Activated T-cell treated with anti-CD3 and anti-CD28 coated beads for 48 hours (primary cell): ENCODE measurements at places on chromosomes 2 and 18.

GRCh38 chr2:224134003-224134734, 95.1 kb upstream of the SERPINE2 start:
- DNase-seq: no peak

GRCh38 chr18:8040021-8040420, 472.9 kb downstream of the PTPRM start:
- no peak for DNase-seq

DNA sequence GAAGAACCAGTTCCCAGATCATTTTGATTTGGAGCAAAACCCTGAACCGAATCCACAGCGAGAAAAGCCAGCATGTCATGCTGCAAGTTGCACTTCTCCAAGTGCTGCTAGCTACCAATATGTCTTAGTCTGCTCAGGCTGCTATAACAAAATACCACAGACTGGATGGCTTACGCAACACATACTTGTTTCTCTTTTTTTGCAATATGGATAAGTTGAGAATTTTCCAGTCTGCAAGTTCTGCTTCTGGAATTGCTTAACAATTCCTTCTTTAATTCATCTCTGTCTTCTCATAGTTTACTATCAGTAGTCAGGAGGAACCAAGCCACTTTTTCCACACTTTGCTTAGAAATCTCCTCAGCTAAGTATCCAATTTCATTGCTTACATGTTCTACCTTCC, 105.9 kb upstream of the RBBP8 start:
- no peak for DNase-seq

GRCh38 chr2:174682007-174682577, 82.2 kb downstream of the CHRNA1 start:
- DNase-seq: peak; percentile 32

DNA sequence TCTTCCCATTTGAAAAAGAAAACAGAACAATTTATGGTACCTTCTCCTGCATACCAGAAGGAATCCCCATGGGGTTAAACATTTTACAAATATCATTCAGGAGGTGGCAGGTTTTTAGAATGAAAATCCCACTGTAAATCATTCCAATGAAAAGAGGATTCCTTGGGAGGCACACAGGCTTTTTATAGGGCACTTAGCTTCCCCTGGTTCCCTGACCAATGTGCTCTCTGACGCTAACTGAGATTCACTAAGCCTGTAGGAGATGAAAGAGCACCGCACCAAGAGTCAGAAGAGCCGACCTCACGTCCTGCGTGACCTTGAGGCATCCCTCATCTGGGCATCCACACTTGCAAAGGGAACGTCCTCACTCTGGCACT, 82.5 kb downstream of the CMPK2 start:
- DNase-seq: no peak

- DNase-seq: no peak
Observed at GRCh38 chr18:46787674-46788073, 30.8 kb upstream of the ST8SIA5 start.

DNA sequence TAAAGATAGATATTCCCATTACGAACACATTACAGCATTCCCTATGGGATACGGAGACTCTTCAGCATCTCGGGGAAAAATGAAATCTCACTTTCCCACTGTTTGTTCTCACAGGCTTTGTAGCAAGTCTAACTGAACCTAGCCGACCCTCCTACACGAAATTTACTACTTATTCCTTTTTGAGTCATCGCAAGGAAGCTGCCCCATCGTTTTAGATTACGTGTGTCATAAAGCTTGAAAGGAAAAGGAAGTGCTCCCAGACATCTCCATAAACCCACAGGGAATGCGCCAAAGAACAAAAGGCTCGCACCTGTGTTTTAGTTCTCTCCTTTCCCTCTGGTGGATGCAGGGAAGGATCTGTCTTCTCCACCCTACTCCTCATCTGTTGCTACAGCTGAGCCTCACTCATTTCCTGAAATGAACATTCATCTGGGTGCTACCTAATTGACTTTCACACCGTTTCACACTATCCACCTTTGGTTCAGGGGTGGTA, 76.2 kb upstream of the STK39 start:
- no peak for DNase-seq

- DNase-seq: no peak
Observed at GRCh38 chr2:85397925-85398331, 12.2 kb downstream of the CAPG start.

DNA sequence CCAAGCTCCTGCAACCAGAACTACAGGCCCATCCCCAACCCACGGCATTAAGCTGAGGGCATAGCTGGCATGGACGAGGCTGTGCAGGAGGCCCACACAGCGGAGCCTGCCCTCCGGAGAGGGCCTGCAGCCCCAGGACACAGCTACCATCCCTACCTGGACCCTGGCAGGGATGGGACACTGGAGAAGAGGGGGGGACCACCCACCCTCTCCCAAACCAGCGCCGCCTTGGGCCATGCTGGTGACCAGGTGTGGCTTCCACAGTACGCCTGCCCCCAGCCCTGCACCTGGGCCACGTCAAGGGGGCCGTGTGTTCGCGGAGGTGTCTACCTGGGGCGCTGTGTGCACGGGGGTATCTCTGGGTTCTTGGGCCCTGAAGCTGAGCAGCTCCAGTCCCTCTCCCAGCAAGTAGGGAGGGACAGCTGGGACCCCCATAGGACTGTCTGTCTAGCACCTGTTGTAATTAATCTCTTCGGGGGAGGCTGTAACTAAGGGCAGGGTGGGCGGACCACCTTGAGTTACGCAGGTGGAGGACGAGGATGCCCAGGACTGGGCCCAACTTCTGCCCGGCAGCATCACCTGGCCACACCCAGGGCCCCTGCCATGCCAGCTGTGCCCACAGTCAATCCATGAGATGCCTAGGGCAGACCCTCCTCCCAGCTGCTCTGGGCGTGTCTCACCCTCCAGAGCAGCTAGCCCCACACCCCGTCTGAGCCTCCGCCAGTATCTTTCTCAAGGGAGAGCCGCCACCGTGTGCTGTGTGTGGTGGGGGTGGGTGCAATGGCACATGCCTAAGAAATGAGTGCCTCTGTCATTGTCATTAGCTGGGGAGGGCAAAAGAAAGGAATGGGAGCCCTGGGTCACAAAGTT, 18.3 kb downstream of the HS6ST1 start:
- no peak for DNase-seq

GRCh38 chr2:128638341-128639119, 319.9 kb upstream of the HS6ST1 start:
- no peak for DNase-seq

DNA sequence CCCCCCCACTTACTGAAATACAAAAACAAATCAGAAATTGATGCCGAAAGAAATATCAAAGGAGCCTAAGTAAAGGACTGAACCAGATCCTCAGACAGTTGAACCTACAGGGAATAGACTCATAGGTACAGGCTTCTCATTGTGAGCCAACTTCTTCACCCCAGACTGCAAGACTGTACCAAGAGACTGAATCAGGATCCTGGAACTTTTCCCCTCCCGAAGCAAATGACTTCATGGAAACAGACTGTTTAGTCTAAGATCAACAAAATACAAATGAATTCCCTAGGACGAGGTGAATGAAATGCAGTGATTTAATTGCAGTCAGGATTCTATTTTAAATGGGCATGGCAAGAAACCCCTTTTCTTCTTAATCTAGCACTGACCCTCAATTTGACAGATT, 53.6 kb upstream of the RNF152 start:
- DNase-seq: no peak

- DNase-seq: no peak
Observed at GRCh38 chr2:236867441-236868260, 218.0 kb upstream of the COPS8 start.

DNA sequence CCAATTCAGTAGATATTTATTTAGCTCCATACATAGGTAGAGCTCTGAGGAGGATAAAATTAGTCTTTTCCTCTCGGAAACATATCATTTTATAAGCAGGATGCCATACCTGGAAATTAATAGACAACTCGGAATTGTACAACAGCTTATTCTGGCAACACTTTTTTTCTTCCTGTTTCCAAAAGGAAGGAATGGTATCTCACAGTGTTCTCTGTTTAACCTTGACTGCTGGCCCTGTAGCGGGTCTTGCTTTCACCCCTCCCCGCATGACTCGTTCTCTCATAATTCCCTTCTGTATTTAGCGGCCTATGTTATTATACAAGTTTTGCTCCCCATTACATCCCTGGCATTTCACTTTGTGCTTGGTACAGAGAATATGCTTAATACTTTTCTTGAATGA, 2.5 kb upstream of the KYNU start:
- no peak for DNase-seq

DNA sequence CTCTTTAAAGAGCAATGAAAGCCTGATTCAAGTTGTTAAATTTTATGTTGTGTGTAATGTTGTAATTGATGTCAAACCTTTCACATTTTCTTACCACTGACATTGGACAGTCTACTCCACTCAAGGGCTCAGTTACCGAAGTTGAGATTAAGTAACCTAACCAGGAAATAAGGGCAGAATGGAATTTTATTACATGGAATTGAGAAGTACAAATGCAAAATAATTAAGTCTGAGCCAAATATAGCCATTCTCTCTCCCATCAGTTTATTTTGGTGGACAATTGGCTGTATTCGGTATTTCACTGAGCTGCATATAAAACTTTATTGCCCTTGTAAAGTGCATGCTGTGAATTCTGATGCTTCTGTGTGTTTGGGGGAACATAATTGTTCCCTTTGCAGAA, 231.5 kb downstream of the TTC32 start:
- no peak for DNase-seq

DNA sequence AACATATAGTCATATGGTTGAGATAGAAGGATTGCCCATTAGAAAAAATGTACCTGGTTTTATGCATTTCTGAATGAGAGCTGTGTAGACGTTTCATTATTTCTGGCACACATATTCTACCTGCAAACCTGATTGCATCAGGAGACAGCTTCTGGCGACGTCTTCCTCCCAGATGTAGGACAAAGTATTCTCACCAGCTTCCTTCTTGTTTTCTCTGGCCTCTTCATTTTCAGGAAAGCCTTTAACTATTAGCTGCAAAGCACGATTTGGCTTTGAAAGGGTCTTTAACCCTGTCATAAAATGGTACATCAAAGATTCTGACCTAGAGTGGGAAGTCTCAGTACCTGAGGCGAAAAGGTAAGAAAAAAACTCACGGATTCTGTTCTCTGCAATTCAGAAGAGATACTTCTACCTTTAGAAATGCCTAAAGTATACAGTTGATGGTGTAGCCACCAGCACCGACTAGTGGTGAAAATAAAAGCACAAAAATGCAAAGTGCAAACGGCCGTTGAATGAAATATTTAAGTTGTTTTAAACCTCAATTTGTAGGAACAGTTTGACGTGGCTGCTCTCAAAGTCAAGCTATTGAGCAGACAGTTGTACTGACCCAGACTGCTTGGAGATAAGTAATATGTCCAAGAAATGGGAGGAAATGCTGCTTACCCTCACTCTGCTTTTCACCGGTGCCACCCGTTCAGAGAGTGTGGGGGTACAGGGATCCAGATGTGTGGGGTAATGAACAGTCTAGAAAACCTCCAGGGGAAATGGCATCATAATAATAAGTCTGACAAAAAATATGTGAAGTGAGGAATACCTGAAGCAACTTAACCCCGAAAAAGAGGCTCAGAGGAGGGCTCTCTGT, 20.2 kb downstream of the IL18RAP start:
- no peak for DNase-seq

DNA sequence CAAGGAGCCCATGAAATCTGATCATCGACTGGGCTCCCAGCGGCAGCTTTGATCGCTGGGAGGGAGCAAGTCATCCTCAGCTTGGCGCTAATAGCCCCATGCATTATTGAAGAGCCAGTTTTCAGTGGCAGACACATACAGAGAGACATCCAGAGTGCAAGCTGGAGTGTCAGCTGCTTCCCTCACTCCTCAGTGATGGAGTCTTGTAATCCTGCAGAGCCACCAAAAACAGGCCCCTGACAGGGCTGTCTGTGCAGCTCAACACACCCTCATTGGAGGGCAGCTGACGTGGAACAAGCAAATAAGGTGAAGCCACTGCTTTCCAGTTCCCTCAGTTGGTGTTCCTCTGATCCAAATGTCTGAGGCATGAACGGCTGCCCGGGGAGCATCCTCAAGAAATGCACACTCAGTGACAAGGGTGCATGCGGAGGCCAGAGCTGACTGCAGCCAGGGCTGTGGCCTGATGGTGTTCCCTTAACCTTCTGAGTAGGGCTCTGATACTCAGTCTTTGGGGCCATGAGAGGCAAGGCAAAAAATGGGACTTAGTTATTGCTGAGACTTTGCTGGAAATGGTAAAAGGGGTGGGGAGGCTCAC, 97.4 kb downstream of the RHOB start:
- DNase-seq: no peak

- DNase-seq: no peak
Observed at GRCh38 chr2:158761621-158762020, 33.5 kb upstream of the DAPL1 start.

DNA sequence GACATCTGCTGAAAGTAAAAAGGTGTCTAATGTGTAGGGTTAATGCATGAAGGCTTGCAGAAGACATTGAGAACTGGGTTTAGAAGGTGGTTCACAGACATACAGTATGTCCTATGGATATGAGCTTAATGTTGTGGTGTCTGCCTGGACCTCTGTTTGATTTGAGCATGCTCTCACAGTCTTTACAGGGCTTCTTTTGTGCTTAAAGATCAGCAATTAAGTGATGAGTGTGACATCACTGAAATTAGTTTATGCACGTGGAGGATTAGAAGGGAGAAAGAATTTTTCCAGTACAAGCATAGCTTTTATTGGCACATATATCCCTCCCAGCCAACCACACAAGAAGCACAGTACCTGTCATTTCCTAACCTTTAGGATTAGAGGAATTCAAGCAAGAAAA, 367.5 kb upstream of the RAB12 start:
- no peak for DNase-seq

DNA sequence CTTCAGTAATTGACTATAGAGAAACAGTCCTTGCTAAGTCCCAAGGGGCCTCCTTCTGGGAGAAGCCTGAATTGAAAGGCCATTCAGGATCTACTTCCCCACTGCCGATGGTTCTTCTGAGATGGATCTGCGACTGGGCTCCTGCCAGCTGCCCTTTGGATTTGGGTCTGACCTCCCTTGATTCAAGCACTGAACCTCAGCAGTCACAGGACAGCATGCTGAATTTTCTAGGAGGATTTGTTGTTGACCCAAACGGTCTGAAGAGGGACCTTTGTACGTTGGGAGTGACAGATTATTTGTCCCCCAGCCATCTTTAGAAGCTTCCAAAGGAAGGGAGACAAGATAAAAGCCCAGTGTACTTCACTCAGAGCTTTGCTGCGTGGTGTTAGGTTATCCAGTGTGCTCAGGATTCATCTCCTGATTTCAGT, 67.1 kb downstream of the NXPH2 start:
- no peak for DNase-seq

DNA sequence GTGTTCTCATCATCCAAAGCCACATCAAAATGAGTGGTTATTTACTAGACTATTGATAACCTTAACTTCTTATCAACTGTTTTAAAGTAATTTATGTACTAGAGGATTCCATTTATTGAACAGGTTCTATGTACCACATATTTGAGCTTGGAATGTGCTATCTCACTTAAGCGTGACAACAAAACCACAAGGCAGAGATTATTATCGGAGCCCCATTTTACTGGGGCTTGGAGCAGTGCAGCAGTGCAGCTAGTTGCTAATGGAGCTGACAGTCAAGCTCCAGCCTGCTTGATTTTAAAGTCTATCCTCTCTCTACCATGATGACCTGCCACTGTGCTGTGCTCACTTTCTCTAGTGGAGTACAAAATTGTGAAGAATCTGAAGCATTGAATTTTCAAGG, 24.6 kb downstream of the GCG start:
- DNase-seq: no peak
